ENCODE measurements at places on chromosomes 4 and X. TPM values are rescaled to one million over a fixed set of nuclear protein-coding genes. Genes with fewer than 3 reads are reported as not detected.

EDA gene
- total RNA-seq, result 0.96 TPM

VSIG4 gene
- total RNA-seq, result not detected

SRPX gene
- total RNA-seq, result 186 TPM

ZNF732 gene
- total RNA-seq, result 0.32 TPM

DTHD1 gene
- not detected for total RNA-seq

CNKSR2 gene
- total RNA-seq, result 1.0 TPM

FRMD7 gene
- total RNA-seq, result not detected

SPRY1 gene
- 16.7 TPM for total RNA-seq

AASDH gene
- 7.1 TPM for total RNA-seq

PWWP3B gene
- total RNA-seq, result 1.7 TPM

FGA gene
- total RNA-seq, result not detected

Measured in epithelial cell of alveolus of lung (primary cell).